H9 (cell line): ENCODE measurements at places on chromosomes 4 and X. TPM values are rescaled to one million over a fixed set of nuclear protein-coding genes. Genes with fewer than 3 reads are reported as not detected.

DNA sequence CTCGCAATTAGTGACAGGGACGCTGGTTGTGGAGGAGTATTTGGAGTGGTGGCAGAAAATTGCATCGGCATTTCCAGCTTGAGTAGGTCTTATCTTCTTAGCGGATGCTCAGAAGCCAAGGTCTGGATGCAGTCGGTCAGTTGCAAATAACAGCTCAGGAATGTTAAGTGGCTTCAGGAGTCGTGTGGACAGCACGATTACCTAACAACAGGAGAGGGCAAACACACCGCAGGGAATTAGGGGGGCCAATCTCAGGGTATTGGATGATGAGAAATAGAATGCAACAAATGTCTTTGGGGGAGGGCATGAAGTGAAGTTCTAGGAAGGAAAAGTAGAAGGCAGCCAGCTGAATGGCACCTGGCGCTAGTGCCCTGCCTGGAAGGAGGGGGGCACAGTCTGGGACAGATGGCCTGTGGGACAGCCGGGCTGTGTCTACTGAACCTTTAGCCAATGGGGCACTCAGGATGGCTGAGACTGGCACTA is 11.8 kb downstream of the RASL11B start:
- peak; percentile 79 for DNase-seq

KLB gene
- total RNA-seq, result 0.07 TPM in 2 replicates

GRCh38 chr4:106708464-106708816 is 327.7 kb downstream of the DKK2 start:
- DNase-seq, result no peak

GRCh38 chr4:25727711-25728493 is 72.3 kb downstream of the SLC34A2 start:
- DNase-seq, result no peak

- no peak for DNase-seq
These were observed 942.7 kb upstream of the NDST4 start for GRCh38 chr4:116055857-116056827.

VAMP7 gene
- 19.9 and 23.7 TPM in 2 replicates for total RNA-seq

- peak; percentile 42 for DNase-seq
These were observed 6.3 kb downstream of the KLF3 start for GRCh38 chr4:38670109-38670901.

GRCh38 chr4:37389967-37390580 is 145.5 kb downstream of the NWD2 start:
- no peak for DNase-seq

DNA sequence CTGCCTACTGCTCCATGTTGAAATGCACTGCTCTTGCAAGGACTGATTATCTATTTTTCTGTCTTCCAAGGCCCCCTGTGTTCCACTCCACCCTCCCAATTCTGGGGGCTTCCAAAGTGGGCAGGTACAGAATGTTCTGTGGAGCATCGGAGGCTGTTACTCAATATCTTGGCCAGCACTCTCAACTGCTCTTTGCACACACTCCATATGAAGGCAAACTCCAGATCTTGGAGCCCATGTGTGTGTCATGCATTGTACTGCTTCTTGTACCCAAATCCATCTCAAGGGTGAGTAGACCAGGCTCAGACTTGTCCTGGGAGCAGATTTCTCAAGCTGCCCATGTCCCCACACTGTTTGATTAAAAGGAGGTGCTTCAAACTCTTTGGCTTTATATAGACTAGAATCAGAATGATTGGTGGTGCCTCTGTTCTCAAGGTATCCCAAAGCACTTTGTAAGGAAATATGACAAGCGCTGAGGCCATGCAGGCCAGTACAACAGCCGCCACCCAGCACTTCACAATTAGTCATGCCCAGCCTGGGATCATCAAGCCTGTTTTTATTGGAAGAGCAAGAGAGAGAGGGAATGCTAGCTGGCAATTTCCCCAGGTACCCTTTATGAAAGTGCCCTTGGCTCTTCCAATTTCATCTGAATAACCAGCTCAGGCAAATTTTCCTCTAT is 44.3 kb downstream of the AR start:
- DNase-seq, result no peak

DNA sequence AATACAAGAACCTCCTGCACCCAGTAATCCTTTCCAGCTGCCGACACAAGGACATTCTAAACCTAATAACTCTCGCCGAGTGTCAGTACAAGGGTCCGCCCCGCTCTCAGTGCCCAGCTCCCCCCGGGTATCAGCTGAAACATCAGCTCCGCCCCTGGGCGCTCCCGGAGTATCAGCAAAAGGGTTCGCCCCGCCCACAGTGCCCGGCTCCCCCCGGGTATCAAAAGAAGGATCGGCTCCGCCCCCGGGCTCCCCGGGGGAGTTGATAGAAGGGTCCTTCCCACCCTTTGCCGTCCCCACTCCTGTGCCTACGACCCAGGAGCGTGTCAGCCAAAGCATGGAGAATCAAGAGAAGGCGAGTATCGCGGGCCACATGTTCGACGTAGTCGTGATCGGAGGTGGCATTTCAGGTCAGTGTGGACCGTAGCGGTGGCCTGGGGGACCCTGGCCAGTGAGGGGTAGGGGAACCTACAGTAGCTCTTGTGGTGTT is at the start of gene MAOA:
TSS of gene MAOA (plus strand) at position 295 of the 490 bp plus-strand sequence. CDS start at position 338, 43 bp downstream.
- peak; percentile 53 for DNase-seq

GRCh38 chrX:120244395-120244734 is 6.2 kb upstream of the ZBTB33 start:
- DNase-seq, result no peak

CLDN22 gene
- not detected in 2 replicates for total RNA-seq
